ENCODE measurements at places on chromosomes 2 and 18. TPM values are rescaled to one million over a fixed set of nuclear protein-coding genes. Genes with fewer than 3 reads are reported as not detected.

DNA sequence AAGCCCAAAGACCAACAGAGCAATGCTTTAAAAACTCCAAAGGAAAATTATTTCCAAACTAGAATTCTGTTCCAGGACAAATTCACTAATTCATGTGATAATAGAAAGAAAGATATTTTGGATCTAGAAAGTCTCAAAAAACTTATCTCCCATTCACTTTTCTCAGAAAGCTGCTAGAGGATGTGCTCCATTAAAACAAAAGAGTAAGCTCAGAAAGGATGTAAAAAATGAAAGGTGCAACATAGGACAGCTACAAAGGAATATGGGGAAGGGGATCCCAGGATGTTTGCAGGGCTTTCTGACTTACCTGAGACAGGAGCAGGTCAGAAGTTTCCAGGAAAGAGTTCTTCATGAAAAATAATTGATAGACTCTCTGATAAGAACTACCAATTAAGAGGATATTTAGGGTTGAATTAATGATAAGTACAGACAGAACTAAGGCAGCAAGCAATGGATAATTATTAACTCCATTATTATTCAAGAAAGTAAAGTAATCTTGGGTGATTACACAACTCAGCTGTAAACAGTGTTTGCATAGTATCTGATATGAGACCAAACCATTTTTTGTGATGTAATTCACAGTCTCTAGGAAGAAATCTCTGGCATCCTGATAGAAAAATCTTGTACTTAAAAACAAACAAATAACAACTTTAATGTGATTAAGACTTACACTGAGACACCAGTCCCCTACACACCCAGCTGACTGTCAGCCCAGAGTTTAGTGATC, 20.9 kb downstream of the LYG1 start:
- peaks cover 26% of the 10 kb centered on the region for H3K36me3 ChIP-seq
- H3K4me3 ChIP-seq, result no peak overlapping the region
- no peak overlapping the region for H3K27ac ChIP-seq
- peaks cover 11% of the 10 kb centered on the region for H3K4me1 ChIP-seq

DNA sequence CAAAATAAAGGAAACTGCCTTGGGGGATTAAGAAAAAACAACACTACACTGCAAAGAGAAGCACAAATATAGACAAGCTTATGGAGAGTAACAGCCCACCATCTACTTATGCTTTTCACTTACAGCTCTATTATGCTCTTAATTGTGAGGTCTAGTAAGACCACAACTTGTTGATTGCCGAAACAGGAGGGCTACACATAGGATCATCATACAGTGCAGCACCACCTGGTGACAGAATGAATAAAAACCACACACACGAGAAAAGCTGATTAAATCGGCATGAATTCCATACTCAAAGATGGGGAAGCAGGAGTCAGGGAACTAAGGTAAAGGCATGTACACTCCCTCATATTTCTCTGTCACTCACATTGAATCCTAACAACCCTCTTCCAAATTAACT, 259.2 kb downstream of the IKZF2 start:
- H3K27ac ChIP-seq, result no peak overlapping the region
- H3K36me3 ChIP-seq, result no peaks in the 10 kb centered on the region
- no peaks in the 10 kb centered on the region for H3K27me3 ChIP-seq

DNA sequence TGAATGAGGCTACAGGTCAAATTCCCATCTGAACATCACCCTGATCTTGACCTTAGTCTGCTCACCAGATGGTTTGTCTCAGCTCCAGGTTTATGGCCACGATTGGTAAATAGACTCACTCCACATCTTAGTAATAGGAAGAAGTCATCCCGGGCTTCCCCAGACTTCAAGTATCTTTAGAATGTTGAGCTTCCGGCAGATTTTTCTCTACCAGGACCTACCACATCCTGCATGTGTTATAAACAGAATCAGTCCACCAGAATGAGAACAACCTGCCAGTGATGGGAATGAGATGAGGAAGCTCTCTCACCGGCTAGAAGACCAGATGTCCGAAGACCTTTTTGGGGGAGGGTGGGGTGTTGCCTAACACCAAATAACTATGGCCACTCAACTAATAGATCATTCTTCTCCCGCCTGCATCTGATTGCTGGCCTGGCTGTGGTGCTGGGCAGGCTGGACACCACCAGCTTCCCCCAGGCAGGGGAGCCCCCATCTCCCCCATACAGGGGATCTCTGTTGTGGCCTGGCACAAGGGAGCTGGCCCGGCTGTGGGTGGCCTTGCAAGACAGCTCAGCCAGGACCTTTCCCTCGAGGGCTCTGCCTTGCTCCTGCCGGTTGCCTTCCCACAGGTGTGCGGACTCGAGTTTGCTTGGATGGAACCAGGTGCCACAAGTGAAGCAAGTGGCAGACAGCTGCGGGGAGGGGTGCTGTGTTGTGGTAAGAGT, 88.5 kb downstream of the SH3RF3 start:
- no peak overlapping the region for H3K4me3 ChIP-seq
- no peaks in the 10 kb centered on the region for H3K36me3 ChIP-seq
- H3K4me1 ChIP-seq, result no peaks in the 10 kb centered on the region
- DNase-seq, result no peak
- H3K27ac ChIP-seq, result no peak overlapping the region
- H3K27me3 ChIP-seq, result no peaks in the 10 kb centered on the region

DNA sequence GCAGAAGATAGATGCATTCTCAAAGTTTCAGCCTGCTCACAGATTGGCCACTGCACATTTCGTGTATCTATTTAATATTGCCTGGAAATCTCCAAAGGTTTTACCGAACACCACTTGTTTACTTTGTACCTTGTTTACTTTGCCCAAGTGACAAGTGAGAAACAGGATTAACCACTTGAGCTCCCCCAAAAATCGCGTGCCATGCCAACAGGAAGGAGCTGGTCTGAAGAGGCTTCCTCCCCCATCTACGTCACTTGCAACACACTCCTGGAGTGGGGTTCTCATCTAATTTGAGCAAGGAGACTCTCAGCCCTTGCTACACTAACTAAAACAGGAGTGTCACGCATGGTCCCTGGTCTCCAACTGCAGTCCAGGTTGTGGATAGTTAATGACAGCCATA, 212.5 kb upstream of the TMEM200C start:
- no peaks in the 10 kb centered on the region for H3K36me3 ChIP-seq
- H3K27me3 ChIP-seq, result no peaks in the 10 kb centered on the region

DNA sequence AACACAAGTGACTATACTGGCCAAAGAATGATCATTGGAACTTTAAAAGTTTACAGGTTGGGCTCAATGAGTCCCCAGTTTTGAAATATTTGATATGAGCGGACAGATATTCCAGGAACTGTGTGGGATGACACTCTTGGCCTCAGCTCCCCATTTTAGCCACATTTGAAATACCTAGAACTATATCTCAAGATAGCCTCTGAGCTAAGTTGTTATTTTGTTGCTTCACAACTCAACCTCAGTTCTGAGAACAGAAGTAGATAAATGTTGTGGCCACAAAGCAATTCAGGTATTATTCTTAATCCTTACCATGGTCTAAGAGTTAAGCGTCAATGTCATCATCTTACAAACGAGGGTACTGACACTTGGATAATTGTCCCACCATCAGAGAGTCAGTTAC, 172.2 kb upstream of the SETBP1 start:
- no peak for DNase-seq
- H3K36me3 ChIP-seq, result no peaks in the 10 kb centered on the region
- no peaks in the 10 kb centered on the region for H3K27me3 ChIP-seq

- DNase-seq, result no peak
- H3K4me3 ChIP-seq, result no peak overlapping the region
- peaks cover 4% of the 10 kb centered on the region for H3K36me3 ChIP-seq
- H3K4me1 ChIP-seq, result peaks cover 35% of the 10 kb centered on the region
- H3K27ac ChIP-seq, result no peak overlapping the region
Measured at GRCh38 chr18:75201282-75202270, 7.4 kb downstream of the PTGR3 start.

The SERPINB5 gene
- total RNA-seq, result 0.18 TPM

The KCNG2 gene
- 0.34 TPM for total RNA-seq
